ENCODE measurements at places on chromosomes 3 and 15. TPM values are rescaled to one million over a fixed set of nuclear protein-coding genes. Genes with fewer than 3 reads are reported as not detected.

- DNase-seq = no peak
These were observed 114.8 kb upstream of the NDN start for GRCh38 chr15:23801881-23802280.

GRCh38 chr3:146511402-146512134 lies 32.8 kb downstream of the PLSCR1 start:
- DNase-seq = no peak

Gene GADL1
- not detected for total RNA-seq

- no peak for DNase-seq
These were observed 14.7 kb upstream of the AGTR1 start for GRCh38 chr3:148682997-148683396.
